ENCODE measurements at places on chromosomes 7 and 10.

DNA sequence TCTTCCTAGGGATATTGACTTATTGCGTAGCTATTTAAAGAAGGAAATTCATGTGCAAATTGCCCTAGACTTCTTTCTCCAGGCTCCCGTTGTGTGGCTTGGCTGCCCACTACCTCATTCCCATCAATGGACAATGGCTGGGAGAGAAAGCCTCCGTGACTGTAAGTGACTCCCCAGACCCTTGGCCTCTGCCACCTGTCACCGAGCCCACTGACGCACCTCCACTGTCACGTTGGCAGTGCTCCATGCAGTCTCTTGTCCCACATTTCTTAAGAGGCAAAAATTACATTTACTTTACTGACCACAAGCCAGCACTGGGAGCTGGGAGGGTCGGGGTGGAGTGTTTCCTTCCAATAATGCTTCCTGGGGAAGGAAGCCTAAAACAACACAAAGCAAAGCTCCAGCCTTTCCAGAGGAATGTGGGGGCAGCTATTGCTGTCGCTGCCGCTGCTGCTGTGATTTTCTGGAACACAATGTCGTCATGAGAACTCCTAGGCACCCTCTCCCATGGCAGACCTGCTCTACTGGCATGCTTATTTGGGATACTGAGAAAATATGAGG lies 89.7 kb upstream of the STEAP1B start:
- DNase-seq: peak; percentile 59

DNA sequence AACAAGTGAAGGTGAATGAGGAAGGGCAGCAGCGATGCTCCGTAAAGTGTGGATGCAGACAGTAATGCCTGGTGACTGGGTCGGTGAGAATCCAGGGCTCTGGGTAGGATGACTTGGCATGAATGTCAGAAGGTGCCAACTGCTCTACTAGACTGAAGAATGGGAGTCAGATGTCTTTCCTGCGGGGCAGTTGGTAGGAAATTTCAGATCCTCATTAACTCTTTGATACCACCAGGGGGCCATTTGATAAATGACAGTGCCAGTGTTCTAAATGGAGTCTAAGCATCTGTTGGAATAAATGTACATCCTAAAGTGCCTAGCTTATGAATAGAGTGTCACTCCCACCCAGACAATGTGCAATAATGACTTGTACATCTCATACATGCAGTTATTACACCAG lies 462.0 kb downstream of the GRM8 start:
- no peak for DNase-seq

DNA sequence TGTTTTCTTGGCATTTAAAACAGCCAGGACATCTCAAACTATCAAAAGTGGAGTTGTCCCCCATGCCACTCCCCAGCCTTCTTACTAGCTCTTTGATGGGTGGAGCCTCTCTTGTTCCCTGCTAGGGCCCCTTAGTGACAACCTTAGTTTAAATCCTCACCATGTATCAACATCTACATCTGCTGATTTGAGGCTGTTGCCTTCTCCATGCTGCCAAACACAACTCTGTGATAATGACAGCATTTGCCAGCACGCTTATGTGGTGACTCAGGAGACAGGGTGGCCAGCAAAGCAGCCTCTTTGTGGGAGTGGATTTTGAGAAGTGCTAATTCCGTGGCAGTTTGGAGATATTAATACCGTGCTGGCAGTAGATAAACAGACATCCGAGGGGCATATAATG lies 145.4 kb downstream of the LRRC4 start:
- no peak for DNase-seq

GRCh38 chr7:94236960-94237359 lies 157.7 kb upstream of the COL1A2 start:
- no peak for DNase-seq

- DNase-seq: no peak
Observed at GRCh38 chr7:47556511-47557180, 25.3 kb downstream of the TNS3 start.

Data from brain pericyte (primary cell).